ENCODE measurements at places on chromosomes 4 and X.

DNA sequence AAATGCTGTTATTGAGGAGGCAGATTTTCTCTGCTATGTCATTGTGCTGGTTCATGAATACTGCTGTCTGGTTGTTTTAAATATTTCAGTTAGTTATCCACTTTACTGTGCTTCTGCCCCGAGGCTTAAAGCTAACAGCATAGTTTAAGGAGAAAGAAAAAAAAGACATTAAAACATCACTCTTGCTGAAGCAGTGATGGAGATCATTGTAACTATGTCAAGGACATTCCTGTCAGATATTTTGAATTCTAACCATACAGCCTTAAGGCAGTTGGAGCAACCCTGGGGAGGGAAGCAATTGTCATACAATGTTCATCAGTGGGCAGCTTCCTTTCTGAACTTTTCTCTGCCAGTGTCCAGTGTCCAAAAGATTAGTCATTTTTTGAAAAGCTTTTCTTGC is 199.0 kb upstream of the DDX53 start:
- DNase-seq: no peak

- no peak for DNase-seq
These were observed 174.4 kb upstream of the NUDT10 start for GRCh38 chrX:51158231-51158630.

DNA sequence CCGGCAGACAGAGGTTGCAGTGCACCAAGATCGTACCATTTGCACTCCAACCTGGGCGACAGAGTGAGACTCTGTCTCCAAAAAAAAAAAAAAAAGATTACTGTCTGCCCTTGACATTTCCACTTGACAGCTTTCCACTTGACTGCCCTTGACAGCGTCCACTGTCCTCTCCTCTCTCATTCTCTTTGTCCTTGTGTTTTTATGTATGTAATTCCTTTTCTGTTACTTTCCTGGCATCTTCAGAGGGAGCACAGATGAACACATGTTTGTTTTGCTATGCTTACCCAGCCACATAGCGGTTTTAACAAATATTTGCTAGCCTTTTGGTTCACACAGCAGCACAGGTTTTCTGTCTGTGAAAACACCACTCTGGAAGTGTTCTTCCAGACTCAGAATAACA is 26.2 kb downstream of the SYAP1 start:
- DNase-seq: peak; percentile 2

DNA sequence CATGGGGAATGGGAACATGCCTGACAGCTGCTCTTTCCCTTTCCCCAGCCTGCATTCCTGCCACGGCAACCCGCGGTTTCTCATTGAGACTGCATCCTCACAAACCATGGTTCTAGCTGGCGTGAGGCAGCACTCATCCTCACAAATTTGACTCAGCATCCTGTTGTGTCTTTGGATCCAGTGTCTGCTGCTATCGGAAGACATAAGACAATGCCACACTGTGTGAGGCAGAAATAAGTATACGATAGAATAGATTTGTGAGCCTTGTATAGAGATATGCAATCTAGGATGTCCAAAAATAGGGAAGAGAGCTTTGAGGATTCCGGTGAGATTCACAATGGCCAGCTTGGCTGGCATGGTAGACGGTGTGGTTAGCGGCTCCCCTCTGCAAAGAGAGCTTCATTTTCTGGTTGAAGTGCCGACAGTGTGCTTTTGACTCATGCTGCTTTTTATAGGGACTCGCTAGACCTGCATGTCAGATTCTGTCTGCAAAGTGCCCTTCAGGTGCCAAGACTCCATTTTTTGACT is 161.3 kb upstream of the PSAPL1 start:
- no peak for DNase-seq

GRCh38 chr4:94276204-94276603 is 66.4 kb downstream of the HPGDS start:
- DNase-seq: no peak

DNA sequence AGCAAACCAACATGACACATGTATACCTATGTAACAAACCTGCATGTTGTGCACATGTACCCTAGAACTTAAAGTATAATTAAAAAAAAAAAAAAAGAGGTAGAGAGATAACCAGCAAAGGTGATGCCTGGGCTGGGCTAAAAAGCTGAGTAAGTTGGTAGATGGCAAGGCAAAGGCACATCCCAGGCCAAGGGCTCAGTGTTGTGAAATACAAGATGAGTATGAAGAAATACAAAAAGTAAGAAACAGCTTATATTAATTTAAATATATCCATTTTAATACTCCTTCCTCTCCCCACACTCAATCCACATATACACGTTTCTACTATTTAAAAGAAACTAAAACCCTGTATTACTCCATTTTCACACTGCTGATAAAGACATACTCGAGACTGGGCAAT is 25.8 kb downstream of the TEC start:
- DNase-seq: no peak

- DNase-seq: no peak
These were observed 3.3 kb upstream of the ADH7 start for GRCh38 chr4:99438405-99438780.

GRCh38 chrX:91434351-91435168 is at the start of gene PABPC5:
TSS of gene PABPC5 (plus strand) at chrX:91434839. CDS start at chrX:91435578, 739 bp downstream.
- no peak for DNase-seq

DNA sequence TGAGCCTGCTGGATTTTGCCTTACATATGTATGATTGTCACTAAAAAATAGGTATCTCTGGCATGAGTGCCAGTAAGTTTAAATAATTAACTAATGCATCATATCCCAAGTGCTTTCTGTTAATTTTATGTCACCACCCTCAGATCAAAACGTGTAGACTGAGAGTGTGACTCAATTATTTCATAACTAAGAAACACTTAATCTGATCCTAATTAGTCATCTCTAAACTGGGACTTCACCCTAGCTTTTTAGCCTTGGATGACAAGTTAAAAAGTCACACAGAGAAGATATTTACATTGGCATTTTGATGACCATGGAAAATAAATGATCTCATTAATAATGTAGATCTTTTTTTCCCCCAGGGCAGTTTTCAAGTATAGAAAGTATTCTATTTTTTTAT is 23.1 kb upstream of the SLC6A14 start:
- DNase-seq: no peak

DNA sequence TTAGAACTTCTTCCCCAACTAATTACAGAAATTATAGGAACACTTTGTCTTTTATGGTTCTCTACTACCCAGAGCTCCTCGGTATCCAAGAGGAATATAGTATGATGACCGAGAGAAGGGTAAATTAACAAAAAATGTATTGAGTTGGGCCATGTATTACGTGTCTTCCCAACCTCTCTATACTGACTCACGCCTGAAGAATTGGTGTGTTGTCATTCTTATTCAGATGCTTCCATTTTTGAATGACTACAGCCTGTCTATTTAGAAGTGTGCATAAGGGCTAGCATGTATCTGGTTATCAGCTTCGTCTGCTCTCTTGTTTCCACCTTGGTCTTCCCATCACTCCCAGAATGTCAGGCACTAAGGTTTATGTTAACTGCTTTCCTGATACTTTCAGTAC is 24.5 kb upstream of the SCD5 start:
- no peak for DNase-seq

Data from NCI-H2029 treated with DMSO at 0.1 percent for 48 hours (cell line).